Lower lobe of right lung (tissue), 2 donors: ENCODE measurements at places on chromosomes 16 and 17.

DNA sequence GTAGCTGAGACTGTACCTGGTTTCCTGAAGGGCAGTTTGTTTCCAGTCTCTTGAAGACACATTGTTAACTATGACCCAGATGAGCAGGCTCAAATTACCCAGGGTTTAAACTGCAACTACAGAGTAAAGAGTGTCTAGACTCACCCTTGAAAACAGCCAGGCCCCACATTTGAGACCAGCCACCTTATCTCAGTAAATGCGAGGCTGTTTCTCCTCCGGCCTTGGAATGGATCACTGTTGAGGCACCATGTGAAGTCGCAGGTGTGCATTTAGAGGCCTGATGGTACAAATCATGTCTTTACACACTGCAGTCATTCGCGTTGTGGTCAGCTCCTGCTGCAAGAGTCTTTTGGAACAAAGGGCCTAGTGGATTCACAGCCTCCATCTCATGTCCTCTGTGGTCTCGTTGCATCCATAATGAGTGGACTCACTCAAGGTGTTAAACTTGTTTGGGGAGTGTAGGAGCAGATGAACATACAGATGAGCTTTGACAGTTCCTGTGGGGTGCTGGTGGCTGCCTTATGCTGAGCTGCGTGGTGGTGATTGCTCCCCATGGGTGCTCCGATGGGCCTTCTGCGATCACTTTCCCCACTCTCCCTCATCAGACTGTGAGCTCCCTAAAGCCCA is 18.5 kb upstream of the N4BP1 start:
- no peak for DNase-seq

DNA sequence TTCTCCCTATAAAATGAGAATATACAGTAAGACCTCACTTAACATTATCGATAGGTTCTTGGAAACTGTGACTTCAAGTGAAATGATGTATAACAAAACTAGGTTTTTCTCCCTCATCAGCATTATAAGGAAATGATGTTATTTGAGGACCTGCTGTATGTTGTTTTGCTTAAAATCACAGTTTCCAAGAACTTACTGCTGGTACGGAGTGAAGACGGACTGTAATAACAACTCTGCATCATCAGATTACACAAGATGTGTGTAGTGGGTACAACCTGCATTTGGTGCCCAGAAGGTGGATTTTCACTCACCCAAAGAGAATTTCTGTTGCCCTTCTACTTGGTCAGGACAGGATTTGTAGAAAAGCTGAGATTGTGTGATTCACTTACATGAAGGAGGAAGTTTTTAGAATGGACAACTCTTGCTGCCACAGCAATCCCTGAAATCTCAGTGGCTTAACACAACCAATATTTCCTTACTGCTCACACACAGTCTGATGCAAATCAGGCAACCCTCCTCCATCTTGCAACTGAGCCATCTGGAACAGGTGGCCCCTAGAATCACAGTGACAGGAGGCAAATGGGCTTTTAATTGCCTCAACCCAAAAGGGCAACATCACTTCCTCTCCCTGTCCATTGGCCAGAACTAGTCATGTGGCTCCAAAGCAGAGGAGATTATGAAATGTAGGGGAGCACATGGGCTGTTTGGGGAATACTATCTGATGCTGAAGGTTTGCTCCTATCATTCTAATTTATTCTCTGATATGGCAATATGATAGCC is 67.6 kb upstream of the CACNG5 start:
- no peak for DNase-seq

GRCh38 chr17:21129023-21129681 is 2.4 kb downstream of the DHRS7B start:
- no peak for DNase-seq

GRCh38 chr17:40026816-40027613 is 11.8 kb downstream of the CSF3 start:
- peak; percentile 87 for DNase-seq

- DNase-seq, result no peak
These were observed 24.2 kb downstream of the CRISPLD2 start for GRCh38 chr16:84844049-84844350.

DNA sequence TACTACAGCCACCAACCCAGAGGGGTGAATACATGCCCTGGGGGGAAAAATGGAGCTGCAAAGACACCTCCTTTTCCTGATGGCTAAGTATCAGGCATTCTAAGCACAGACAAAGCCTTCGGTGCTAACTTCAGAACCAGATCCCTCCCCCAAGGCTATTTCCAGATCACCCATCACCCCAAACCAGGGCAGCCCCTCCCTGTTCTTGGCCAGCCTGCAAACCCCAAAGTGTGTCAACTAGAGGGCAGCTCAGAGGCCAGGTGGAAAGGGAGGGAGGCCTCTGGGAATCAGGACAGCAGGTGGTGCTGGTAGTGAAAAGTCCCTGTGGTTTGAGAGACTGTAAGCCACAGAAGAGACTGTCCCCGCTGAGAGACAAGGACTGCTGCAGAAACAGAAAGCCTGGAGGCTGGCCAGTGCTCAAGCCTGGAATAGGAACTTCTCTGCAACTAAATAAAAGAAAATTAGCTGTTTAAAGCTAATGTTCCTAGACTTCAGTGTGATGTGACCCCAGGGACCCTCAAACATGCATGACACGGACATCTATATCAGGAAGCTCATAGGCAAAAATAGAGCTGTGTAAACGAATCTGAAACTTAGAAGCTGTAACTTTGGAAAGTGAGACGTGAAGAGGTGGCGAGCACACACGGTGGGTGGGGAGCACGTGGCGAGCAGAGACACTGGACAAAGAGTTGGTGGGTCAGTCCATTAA is 9.1 kb downstream of the TUBG1 start:
- DNase-seq, result peak; percentile 52

DNA sequence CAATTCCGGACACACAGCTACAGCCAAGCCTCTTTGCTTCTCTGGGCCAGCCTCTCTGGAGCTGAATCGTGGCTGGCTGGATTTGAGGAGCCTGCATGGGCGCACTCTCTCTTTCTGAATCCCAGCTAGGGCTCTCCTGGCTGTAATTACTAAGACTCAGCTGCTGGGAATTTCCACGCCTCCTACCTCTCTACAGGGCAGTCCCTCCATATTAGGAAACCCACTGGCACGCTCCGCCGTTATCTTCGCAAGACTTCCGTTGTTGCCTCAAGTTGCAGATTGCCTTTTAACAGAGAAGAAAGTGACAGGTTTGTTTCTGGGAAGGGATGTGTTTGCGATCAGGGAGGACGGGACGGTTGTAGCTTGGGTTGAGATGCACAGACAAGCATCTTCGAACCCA is 188.4 kb upstream of the NLRP1 start:
- DNase-seq, result no peak

GRCh38 chr16:50602531-50603205 is 54.5 kb downstream of the NKD1 start:
- no peak for DNase-seq

DNA sequence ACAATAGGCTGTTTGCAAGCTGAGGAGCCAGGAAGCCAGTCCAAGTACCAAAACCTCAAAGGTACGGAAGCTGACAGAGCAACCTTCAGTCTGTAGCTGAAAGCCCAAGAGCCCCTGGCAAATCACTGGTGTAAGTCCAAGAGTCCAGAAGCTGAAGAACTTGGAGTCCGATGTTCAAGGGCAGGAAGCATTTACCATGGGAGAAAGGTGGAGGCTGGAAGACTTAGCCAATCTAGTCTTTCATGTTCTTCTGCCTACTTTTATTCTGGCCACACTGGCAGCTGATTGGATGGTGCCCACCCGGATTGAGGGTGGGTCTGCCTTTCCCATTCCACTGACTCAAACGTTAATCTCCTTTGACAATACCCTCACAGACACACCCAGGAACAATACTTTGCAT is 15.3 kb downstream of the CD300LB start:
- DNase-seq, result no peak
